ENCODE measurements at places on chromosomes 2 and 18.

DNA sequence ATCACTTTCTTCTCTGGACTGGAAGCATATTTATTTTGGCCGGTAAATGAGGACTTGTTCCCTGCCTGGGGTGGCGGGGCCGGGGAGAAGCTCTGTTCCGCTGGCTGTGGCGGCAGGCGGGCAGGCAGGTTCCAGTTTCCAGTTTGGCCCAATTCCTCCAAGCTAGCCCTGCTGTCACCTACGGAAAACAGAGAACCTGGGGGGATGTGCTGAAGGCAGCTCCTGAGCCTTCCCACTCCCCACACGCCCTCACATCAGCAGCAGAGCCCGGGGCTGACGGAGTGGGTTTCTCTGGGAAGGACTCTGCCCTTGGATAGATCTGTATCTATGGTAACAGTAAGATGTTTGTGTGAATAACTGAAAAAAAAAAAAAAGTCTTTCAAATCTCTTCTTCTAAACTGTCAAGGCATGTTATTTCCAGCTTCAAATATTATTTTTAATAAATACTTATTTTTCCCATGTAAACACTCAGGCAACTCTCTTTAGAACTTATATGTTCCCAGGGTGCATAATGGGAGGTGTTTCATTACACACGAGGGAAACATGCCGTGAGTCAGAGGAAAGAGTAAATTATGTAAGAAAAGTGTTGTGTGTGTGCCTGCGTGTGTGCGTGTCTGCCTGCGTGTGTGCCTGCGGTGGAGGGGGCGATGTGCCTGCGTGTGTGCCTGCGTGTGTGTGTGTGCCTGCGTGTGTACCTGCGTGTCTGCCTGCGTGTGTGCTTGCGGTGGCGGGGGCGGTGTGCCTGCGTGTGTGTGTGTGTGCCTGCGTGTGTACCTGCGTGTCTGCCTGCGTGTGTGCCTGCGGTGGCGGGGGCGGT is 116.1 kb upstream of the ZNF516 start:
- no peak overlapping the region for H3K4me3 ChIP-seq
- DNase-seq, result peak; percentile 48
- H3K27me3 ChIP-seq, result no peaks in the 10 kb centered on the region
- H3K4me1 ChIP-seq, result no peaks in the 10 kb centered on the region

DNA sequence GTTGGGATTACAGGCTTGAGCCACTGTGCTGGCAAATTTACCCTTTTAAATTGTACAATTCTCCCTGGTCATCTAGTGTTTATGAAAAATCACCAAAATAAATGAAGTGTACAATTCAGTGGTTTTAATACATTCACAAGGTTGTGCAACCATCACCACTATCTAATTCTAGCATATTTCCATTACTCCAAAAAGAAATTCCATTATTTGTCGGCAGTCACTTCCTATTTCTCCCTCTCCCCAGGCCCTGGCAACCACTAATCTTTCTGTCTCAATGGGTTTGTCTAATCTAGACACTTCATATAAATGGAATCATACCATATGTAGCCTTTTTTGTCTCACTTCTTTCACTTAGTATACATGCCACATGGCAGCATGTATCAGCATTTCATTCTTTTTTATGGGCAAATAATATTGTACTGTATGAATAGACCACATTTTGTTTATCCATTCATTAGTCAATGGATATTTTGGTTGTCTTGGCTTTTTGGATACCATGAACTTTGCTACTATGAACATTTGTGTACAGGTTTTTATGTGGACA is 12.6 kb upstream of the POLE4 start:
- no peaks in the 10 kb centered on the region for H3K36me3 ChIP-seq
- no peak for DNase-seq
- H3K27ac ChIP-seq, result no peak overlapping the region
- no peak overlapping the region for H3K4me3 ChIP-seq

DNA sequence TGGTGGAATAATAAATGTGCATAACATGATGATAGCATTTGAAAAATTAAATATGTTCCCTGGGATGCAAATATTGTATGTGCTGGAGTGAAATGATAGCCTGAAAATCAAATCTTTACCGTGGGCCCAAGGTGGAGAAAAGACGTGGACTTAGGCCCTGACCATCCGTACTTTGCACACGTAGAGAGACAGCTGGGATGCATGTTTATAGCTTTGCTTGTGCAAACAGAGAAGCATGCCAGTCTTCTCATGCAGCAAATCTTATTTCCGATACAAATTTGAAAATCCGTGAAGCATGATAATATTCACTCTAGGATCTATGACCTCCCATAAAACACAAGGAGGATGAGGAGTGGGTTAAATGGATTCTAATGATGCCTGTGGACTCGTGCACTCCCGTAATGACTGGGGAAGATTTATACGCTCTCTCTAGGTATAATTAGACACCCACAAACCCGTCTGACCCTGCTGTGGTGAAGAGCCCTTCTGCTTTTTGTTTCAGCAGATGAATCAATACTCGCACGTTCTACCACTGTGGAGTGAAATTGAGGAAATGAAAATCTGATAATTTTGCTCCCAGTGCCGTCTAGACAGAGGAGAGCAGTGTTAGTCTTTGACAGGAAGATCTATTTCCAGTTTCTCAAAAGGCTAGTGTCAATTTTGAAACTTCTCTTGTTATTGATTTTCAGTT is 810.3 kb upstream of the SALL3 start:
- no peak overlapping the region for H3K27ac ChIP-seq
- no peaks in the 10 kb centered on the region for H3K27me3 ChIP-seq
- no peak overlapping the region for H3K4me3 ChIP-seq
- no peak for DNase-seq

DNA sequence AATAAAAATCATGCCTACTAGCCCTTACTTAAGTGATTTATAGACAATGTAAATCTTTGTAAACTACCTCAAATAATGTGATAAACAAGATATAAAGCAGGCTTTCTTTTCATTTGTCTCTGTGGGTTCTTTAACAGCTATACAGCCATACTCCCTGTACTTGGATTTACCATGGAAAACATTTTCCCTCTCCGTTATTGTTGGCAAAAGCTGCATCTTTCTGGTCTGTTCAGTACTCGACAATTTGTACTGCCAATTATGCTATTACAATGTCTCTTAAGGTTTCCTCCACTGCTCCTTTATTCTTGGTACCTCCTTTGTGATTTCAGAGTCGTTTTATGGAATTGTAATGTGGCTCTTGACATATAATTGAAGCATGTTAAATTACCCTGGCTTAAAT is 426.3 kb upstream of the PKDCC start:
- H3K36me3 ChIP-seq, result no peaks in the 10 kb centered on the region
- no peak overlapping the region for H3K27ac ChIP-seq
- DNase-seq, result no peak
- H3K4me1 ChIP-seq, result no peaks in the 10 kb centered on the region
- H3K27me3 ChIP-seq, result no peaks in the 10 kb centered on the region
- no peak overlapping the region for H3K4me3 ChIP-seq

DNA sequence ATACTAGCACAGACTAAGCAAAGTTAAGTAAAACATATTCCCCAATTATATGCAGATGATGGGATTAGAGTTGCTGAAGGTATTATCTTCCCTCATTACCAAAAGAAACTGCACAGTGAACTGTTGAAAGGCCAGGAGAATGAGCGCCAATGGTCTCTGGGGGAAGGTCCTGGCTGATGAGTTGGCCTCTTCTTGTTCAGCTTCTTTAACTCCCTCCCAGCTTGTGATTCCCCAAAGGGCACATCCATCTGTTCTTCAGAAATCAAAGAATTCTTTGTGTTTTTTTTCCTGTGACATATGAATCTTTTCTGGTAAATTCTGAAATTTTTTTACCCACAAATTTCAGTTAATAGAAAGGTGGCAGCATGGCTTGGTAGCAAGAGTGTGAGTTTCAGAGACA is 667.6 kb downstream of the CNTNAP5 start:
- H3K4me3 ChIP-seq, result no peak overlapping the region
- DNase-seq, result no peak
- no peak overlapping the region for H3K27ac ChIP-seq
- H3K36me3 ChIP-seq, result no peaks in the 10 kb centered on the region
- no peaks in the 10 kb centered on the region for H3K4me1 ChIP-seq

GRCh38 chr2:941871-942270 is 8.8 kb upstream of the SNTG2 start:
- DNase-seq, result no peak
- no peak overlapping the region for H3K4me3 ChIP-seq
- no peaks in the 10 kb centered on the region for H3K4me1 ChIP-seq
- peaks cover 13% of the 10 kb centered on the region for H3K27me3 ChIP-seq
- no peak overlapping the region for H3K27ac ChIP-seq

DNA sequence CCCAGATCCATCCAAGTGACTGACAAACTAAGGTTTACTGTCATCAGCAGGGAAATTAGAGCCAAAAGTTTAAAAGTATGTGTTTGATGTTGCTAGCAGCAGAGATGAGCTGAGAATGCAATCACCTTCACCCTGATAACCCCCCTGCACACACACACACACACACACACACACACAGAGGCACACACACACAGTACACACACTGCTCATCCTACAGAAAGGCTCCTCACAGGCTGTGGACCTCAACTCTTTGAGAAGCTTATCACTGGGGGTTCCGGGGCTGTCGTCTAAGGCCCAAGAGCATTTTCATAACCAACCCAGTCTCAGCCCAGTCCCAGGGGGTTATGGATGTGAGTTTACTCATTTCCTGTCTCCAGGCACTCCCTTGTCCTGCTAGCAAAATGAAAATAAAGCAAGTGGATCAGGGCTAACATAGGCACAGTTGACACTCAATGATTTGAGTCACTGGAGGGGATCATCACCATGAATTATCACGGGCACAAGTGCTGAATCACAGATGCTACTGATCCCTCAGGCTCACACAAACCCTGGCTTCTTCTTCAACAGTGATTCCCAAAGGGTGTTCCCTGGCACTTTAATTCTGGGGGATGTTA is 76.6 kb downstream of the ALK start:
- no peak overlapping the region for H3K27ac ChIP-seq
- H3K36me3 ChIP-seq, result no peaks in the 10 kb centered on the region
- no peak for DNase-seq
- H3K27me3 ChIP-seq, result peaks cover 21% of the 10 kb centered on the region
- no peak overlapping the region for H3K4me3 ChIP-seq

- no peak overlapping the region for H3K4me3 ChIP-seq
- H3K27ac ChIP-seq, result no peak overlapping the region
- H3K27me3 ChIP-seq, result no peaks in the 10 kb centered on the region
- H3K36me3 ChIP-seq, result no peaks in the 10 kb centered on the region
- DNase-seq, result no peak
These were observed 542.8 kb upstream of the ID2 start for GRCh38 chr2:8138923-8139667.

- no peaks in the 10 kb centered on the region for H3K27me3 ChIP-seq
- H3K27ac ChIP-seq, result no peak overlapping the region
- no peaks in the 10 kb centered on the region for H3K4me1 ChIP-seq
- DNase-seq, result no peak
- no peaks in the 10 kb centered on the region for H3K36me3 ChIP-seq
- no peak overlapping the region for H3K4me3 ChIP-seq
These were observed 439.1 kb upstream of the ID2 start for GRCh38 chr2:8242739-8243138.

DNA sequence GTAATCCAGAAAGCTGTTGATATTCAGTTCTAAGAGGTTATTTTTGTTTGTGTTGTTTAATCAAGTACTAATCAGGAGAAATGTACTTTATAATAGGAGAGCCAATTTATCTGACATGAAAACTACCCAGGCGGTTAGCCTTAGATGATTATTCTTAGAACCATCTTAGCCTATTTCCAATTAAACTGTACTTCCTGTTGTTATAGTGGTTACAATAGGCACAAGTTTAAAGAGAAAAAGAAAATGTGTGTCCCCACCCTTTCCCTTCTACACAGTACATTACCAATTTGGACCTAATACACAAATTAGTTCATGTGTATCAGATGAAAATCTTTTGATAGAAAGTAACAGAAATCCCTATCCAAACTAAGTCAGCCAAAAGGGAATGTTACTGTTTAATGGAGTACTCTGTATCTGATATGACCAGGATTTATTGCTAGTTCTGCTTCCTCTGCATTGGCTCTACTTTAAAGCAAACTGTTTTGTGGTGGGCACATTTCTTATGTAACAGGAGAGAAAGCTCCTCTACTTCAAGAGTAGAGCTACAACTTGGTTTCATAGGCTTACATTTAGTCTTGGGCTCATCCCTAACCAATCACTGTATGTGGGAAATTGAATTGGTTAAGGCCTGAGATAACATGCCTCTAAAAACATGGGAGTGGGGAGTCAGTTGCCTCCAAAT is 217.9 kb downstream of the UBE2E3 start:
- DNase-seq, result no peak
- H3K4me3 ChIP-seq, result no peak overlapping the region
- no peak overlapping the region for H3K27ac ChIP-seq
- H3K4me1 ChIP-seq, result no peaks in the 10 kb centered on the region

DNA sequence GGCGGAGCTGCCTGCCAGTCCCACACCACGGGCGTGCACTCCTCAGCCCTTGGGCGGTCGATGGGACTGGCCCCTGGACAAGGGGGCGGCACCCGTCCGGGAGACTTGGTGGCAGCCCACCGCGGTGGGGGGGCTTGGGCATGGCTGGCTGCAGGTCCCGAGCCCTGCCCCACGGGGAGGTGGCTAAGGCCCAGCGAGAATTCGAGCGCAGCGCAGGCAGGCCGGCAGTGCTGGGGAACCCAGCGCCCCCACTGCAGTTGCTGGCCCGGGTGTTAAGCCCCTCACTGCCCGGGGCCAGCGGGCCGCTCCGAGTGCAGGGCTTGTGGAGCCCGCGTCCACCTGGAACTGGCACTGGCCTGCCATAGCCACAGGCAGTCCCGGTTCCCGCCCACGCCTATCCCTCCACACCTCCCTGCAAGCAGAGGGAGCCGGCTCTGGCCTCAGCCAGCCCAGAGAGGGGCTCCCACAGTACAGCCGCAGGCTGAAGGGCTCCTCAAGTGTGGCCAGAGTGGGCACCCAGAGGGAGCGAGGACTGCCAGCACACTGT is 742.9 kb upstream of the DDX18 start:
- no peak overlapping the region for H3K4me3 ChIP-seq
- H3K27me3 ChIP-seq, result no peaks in the 10 kb centered on the region
- DNase-seq, result no peak
- no peak overlapping the region for H3K27ac ChIP-seq

- peak overlapping the region; percentile 12 for H3K4me3 ChIP-seq
- H3K36me3 ChIP-seq, result no peaks in the 10 kb centered on the region
- no peak overlapping the region for H3K27ac ChIP-seq
These were observed 3.4 kb upstream of the BCL11A start for GRCh38 chr2:60556576-60557485.

DNA sequence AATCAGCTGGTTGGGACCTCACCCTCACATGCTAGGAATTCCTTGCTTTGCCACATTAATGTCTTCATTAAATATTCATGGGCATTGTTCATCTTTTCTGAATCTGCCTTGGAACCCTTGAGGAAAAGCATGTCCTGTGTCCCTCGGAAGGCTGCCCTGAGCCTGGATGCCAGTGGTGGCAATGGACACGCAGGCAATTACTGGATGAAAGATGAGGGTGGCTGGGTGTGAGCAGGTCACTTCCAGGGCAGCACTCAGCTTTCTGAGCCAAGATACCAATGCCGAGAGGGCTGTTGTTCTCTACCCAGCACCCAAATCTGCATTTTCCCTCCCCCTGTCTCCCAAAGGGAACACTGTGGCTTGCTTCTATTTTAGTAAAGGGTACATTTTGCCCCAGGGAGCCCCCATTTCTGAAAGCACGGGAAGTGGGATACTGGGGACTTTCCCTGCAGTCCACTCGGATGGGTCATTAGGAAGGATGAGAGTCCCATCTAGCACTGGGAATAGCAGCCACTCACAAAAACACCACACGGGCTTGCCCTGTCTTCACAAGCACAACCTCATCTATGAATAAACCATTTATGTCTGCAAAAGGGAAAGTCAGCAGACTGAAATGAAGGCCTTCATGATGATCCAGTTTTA is 234.8 kb downstream of the SOX11 start:
- H3K27ac ChIP-seq, result no peak overlapping the region
- no peaks in the 10 kb centered on the region for H3K27me3 ChIP-seq
- DNase-seq, result no peak
- no peaks in the 10 kb centered on the region for H3K4me1 ChIP-seq
- H3K36me3 ChIP-seq, result no peaks in the 10 kb centered on the region
- H3K4me3 ChIP-seq, result no peak overlapping the region

Data from cardiac muscle cell (in vitro differentiated cells and primary cell).